C1 segment of cervical spinal cord (tissue), 14 donors: ENCODE measurements at places on chromosomes 4 and X.

GRCh38 chr4:158203436-158203835, 6.8 kb upstream of the TMEM144 start:
- no peak for DNase-seq

DNA sequence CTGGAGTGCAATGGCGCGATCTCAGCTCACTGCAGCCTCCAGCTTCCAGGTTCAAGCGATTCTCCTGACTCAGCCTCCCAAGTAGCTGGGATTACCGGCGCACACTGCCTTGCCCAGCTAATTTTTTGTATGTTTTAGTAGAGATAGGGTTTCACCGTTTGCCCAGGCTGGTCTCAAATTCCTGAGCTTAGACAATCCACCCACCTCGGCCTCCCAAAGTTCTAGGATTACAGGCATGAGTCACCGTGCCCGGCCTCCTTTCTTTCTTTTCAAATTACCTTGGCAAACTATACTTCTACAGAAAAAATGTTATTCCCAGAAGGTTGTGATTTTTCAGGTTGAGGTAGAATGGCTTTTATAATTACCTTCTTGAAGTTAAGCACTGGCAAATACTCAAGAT, 321.9 kb upstream of the PRPS2 start:
- no peak for DNase-seq

- no peak for DNase-seq
Measured at GRCh38 chr4:8547912-8548730, 32.1 kb upstream of the GPR78 start.

DNA sequence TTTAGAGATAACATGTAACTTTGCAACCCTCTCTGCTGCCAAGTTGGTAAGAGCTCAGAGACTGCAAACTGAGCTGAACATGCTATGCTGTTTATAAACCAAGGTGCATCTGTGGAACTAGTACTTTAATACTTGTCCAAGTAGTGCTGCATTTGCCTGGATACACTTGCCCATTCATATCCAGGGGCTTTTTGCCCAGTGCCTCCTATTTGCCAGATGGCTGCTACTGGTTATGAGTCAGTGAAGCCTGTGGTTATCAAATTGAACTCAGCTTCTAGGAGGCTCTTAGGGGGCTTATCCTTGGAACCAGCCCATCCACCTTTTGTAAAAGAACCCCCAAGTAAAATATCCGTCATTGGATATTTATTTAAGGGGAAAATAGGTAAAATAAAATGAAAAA, 79.6 kb downstream of the AFF2 start:
- DNase-seq, result no peak

- DNase-seq, result no peak
Measured at GRCh38 chr4:150010525-150011126, 67.6 kb upstream of the DCLK2 start.
